ENCODE measurements at places on chromosomes 3 and 15.
A peak's percentile ranks its signal among the peaks of the same experiment; 100 is the strongest.

GRCh38 chr15:63544258-63545026, 40.0 kb downstream of the USP3 start:
- no peak for DNase-seq

GRCh38 chr3:65130782-65131181, 443.0 kb upstream of the ADAMTS9 start:
- DNase-seq, result no peak

DNA sequence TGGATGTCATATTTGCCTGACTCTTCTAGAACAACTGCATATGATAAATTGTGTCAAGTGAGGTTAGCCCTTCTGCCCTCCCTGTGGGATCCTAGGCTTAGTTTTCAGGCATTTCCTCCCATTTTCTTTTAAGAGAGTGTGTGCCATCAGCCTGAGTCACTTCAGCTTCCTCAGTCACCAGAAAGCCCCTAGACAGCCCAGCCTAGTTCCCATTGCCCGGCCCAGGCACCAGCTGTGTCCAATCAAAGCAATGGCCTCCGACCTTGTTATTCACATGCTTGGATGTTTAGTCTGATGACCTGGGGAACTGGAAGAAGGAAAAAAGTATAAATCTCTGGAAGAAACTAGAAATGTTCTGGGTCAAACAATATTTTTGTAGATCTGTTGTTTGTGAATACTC, 221.9 kb upstream of the LRIG1 start:
- no peak for DNase-seq

- DNase-seq, result no peak
Measured at GRCh38 chr15:58669108-58669507, 80.4 kb downstream of the ADAM10 start.

DNA sequence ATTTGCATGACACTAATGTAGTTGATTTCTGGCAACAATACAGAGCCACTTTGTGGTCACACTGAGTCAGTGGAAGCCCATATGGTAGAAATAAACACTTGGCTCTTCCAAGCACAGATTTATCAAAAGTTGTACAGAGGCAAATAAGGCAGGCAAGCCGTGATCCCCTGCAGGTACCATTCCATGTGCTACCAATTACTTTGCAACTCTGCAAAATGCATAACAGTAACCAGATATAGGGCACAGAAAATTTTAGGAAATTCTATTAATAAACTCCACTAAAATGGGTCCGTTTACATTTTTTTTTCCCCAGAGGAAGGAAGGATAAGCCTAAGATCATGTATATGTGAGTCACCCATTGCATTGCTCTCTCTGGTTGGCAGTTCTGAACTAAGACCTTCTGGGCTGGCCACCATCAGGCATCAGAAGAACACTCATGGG, 103.1 kb upstream of the PTX3 start:
- peak; percentile 58 for DNase-seq

All from AG04449 (cell line).